ENCODE measurements at places on chromosomes 5 and 9.

DNA sequence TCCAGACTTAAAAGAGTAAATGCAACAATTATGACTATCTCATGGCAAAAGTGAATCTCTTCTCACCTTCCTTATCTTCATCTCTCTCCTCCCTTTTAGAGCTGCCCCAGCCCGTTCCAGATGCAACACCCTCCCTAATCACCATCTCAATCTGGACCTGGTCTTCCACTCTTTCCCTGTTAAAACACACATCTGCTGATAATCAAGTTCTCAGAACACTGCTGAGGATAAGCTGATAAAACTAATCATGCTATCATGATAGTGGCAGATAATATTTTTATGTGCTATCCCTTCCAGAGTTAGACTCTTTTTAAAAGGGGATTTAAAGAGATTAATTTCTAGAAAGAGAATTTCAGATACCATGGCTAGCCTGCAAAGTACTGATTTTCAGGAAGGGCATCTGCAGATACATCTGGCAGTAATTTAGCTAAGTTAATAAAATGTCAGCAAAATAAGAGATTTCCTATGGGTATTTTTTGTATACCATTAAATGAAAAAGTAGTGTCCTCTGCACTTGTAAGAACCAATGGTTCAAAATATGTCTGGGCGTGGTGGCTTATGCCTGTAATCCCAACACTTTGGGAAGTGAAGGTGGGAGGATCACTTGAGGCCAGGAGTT is 17.2 kb downstream of the SGTB start:
- no peak for DNase-seq

- no peak for DNase-seq
Observed at GRCh38 chr5:149782018-149782894, 52.1 kb downstream of the PPARGC1B start.

DNA sequence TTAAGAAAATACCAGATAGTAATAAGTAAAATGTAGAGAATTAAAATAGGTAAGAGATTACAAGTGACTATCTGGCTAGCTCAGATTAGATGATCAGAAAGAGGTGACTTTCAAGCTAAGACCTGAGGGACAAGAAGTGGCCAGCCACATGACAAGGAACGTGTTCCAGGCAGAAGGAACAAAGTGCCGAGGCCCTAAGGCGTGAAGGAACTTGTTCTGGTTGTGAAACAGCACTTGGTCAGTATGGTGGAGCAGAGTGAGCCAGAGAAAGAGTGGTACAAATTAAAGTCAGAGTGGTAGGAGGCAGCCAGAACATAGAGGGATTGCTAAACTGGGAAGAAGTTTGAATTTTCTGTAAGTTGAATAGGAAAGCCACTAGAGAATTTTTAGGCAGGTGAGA is 73.6 kb downstream of the ADRB2 start:
- DNase-seq = no peak

DNA sequence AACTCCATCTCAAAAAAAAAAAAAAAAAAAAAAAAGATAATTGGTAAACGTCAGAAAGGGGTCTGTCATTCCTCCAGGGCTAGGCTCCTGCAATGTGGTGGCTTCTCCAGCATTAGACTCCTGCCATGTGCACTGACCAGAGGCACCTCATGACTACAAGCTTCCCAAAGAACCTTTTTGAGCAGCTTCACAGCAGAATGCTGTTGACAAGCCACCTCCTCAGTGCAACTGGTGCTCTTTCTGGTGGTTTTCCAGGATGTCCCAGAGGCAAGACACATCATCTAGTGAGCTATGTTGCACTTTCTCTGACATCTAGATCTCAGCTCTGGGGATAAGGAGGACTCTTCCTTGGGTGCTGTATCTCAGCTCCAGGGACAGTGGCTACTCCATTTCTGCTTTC is 11.6 kb downstream of the RPL37 start:
- DNase-seq = no peak

DNA sequence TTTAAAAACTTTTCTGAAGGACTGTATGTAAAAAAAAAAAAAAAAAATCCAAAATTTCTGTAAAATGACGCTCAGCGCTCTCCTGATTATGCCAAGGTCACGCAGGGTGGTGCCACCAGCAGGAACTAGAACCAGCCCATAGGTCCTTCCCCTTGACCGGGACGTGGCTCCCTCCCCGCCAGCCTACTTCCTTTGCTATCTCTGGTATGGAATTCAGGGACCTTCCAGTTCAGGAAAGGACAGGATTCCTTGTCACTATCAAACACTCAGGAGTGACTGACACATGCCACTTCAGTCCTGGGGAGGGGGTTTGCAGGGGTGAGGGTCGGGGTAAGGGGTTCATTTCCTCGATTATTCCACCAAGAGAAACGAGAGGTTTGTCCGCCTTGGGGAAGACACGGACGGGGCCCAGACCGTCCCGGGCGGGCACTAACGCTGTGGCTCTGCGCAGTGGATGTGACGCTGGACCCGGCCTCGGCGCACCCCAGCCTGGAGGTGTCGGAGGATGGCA is 18.8 kb downstream of the BTNL9 start:
- no peak for DNase-seq

GRCh38 chr5:53331463-53331862 is 149.0 kb upstream of the FST start:
- no peak for DNase-seq

GRCh38 chr9:122453677-122454135 is 24.0 kb downstream of the OR1J1 start:
- DNase-seq = no peak

- no peak for DNase-seq
Observed at GRCh38 chr5:40909264-40909663, at the start of gene C7. Gene C7, plus strand, starts transcription at chr5:40909497. Its CDS starts 114 bp downstream, at chr5:40909611.

DNA sequence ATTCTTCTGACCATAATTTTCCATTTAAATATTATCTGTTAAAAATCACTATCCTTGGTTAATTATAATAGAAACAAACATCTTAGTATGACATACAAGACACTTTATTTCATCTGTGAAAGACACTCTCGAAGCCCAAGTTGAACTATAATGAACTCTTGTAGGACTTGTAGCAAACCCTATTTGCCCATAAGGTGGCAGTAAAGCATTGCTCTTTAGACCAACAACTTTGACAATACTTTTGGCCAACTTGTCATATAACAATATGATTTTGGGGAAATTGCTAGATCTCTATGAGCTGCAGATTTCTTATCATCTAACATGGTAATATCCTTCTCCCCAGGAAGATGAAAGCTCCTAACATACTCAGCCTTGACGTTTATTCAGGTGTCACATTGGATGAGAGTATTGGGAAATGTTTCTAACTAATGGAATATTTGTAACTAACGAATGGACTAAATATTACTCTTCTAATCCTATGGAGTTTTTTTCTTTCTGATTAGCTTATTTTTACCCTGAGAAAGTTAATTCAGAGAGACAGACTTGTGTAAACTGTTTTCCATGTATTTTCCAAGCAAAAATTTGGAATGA is 11.0 kb downstream of the SPINK14 start:
- DNase-seq = no peak

GRCh38 chr9:84990850-84991513 is 321.5 kb downstream of the NTRK2 start:
- DNase-seq = no peak

DNA sequence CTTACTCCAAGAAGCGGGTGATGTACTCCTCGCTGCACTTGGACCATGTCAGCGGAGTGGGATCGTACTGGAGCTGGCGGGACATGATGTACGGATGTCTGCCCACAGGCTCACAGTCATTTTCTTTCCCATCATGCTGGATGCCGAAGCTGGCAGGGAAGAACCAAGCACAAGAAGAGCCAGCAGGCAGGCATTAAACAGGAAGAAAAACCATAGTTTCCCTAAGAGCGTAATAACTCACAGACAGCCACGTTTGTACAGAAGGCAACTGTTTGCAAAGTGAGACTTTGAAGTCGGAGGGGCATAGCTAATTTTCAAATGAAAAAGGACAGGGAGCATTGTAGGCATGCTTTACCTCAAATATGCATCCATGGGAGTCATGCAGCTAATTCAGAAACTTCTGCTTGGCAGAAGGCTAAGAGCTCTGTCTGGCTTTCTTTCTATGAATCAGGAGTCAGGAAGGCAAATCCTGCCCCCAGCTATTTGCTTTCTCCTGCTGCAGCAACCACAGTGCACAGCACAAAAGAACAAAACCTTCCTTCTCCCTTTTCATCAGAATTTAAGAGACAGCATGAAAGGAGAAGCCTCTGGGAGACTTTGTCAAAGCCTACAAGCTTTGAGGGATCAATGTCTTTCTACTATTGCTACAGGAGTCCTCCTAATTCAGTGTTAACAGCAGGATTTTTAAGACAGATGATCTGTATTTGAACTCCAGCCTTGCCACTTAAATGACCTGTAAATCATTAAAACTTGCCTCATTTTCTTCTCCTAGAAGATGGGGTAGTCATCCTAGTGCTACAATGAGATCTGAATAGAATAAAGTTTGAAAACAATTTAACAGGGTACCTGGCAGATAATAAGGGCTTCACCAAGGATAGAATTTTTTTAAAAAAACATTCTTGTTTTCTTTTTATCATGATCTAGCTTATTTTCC is 209.1 kb downstream of the TARS1 start:
- no peak for DNase-seq

DNA sequence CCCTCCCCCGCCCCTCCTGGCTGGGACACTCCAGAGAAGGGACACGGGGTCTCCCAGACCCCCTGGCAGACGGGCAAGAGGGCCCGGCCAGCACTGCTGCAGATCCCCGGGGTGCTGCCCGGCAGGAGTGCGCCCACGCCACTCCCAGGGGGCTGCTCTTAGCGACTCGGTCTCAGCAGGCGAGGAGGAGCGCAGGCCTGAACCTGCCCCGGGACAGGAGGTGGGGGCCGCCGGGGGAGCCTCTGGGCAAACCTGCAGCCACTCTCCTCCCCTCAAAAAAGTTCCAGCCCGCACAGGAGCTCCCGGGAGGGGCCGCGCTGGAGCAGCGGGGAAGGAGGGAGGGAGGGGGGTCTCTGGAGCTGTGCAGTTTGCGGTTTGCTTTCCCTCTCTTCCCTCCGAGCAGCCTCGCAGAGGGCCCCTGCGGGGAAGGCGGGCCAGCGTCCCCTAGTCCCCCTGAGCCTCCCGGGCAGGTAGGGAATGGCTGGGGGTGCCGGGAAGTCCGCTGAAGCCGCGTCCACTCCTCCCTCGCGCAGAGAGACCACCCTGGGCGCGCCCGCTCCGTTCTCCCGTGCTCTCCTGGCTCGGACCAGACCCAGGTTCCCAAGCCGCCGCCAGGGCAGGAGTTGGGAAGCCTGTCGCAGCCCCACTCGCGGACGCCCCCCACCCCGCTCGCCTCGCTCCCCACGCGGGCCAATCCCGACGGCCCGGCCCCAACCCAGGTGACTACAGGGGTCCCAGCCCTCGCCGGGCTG is 44.2 kb downstream of the NACC2 start:
- DNase-seq = no peak

- DNase-seq = peak; percentile 45
Observed at GRCh38 chr9:34403554-34404380, 27.1 kb upstream of the MYORG start.

- DNase-seq = no peak
Observed at GRCh38 chr9:137959641-137960411, 82.2 kb downstream of the CACNA1B start.

- DNase-seq = peak; percentile 13
Observed at GRCh38 chr5:150672237-150672883, 11.3 kb downstream of the MYOZ3 start.

GRCh38 chr9:93675336-93676150 is 99.2 kb downstream of the PHF2 start:
- DNase-seq = no peak

DNA sequence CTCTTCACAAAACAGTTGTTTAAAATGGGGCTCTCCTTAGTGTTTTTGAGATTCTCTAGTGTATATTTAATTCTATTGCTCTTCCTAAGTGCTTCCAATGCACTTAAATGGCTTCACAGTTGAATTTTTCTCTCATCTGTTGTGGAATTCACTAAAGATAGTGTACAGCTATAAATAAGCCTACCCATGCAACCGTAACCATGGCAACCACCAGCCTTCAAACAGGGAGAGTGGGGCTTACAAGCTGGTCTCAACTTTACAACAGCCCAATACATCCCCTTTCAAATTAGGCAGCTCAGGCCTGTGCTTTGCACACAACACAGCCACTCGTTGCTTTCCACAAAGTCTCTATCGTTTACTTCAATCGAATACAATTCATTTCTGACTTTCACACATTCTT is 144.0 kb upstream of the PLPPR1 start:
- no peak for DNase-seq

GRCh38 chr5:55338810-55339243 is 31.0 kb downstream of the MTREX start:
- DNase-seq = peak; percentile 42

DNA sequence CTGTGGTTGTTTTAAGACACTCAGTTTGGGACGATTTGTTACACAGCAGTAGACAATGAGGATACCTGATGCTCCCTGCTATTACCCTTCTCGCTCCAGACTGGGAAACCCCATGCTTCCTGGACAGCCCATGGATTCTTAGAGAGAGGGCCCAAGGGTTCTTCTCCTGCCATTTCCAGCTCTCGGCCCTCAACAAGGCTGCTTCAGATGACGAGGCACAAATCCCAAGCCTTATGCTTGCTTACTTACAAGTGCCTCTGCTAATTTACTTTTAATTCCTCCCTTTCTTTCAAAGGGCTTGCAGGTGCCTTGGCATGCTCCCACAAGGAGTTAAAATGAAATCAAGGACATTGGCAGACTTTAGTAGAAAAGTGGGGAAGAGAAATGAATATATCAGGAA is 79.4 kb downstream of the GADD45G start:
- DNase-seq = no peak

- no peak for DNase-seq
Observed at GRCh38 chr5:68385936-68386335, 170.4 kb downstream of the PIK3R1 start.

DNA sequence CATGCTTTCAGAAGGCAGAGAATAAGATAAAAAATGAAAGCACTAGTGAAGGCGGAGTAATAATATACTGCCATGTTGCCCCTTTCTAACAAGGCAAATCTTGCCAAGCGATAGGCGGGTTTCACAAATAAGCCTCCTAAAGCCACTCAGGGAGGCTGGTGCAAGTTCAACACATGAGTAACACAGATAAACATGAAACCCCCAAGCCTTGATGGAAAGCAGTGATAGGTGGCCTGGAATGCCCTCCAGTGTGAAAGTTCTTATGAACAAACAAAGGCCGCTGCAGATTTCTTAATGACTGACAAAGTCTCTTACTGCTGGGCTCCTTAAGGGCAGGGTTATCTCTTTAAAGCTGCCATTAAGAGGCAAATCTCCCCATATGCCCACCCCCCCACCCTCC is 154.7 kb downstream of the ZDHHC21 start:
- no peak for DNase-seq

- DNase-seq = no peak
Observed at GRCh38 chr9:73125651-73126050, 26.0 kb upstream of the ANXA1 start.

- no peak for DNase-seq
Observed at GRCh38 chr9:118529210-118529609, 825.0 kb downstream of the TLR4 start.

GRCh38 chr9:90898228-90898627 is 96.6 kb downstream of the SYK start:
- DNase-seq = no peak

GRCh38 chr5:2532809-2533208 is 218.7 kb downstream of the IRX2 start:
- DNase-seq = no peak

- DNase-seq = no peak
Observed at GRCh38 chr5:152147286-152147685, 222.6 kb upstream of the GLRA1 start.

GRCh38 chr9:81581986-81582385 is 107.4 kb downstream of the TLE1 start:
- DNase-seq = no peak
